ENCODE measurements at places on chromosomes 12 and 14.

DNA sequence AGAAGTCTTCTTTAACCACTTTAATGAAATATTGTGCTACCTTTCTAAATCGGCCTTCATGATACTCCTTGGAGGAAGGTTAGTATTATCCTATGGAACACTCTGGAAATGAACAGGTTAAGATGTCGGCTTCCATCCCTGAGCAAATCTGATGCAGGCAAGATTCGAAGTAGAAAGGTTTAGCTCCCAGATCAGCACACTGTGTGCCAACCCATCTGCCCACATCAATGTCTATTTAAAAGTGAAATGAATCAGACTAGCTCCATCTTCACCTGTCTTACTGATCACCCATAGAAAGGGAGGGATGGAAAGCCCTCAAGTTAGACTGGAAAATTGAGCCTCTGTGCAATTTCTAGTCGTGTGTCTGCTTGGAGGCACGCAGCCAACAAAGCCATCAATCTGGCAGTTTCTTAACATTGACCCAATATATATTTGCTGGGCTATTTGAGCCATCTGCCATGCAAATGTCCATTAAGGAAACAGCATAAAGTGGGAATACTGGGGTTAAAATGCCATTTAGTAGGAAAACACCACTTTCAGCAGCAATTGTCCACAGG, 506.1 kb downstream of the RMST start:
- no peak for DNase-seq

DNA sequence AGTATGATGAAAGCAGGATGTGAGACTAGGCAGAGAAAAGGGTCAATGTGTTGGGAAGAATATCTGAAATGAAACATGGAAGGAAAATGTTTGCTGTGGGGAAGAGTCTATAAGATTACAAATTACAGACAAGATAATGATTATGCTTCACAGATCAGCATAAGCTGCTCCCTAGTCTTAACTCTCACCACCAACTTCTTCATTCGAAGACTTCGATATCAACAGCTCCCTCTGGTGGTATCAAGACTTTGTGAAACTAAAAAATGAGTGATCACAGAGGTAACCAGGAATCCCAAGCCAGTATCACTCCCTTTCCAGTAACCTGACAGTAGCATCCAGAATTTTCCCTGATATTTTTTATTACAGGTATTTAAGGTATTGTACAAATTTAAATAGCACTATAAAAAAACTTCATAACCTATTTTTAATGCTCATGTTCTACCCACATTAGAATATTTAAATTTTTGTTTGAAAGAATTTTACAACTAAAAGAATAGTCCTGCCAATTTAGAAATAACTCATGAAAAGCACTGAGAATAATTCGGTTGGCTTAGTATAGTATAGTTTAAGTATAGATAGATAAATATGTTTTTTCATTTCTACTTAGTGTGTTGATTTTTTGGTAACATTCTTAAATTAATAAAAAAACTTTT, 84.4 kb downstream of the C2CD5 start:
- peak; percentile 27 for DNase-seq

- DNase-seq, result no peak
Observed at GRCh38 chr12:125015680-125016310, 22.4 kb downstream of the BRI3BP start.

DNA sequence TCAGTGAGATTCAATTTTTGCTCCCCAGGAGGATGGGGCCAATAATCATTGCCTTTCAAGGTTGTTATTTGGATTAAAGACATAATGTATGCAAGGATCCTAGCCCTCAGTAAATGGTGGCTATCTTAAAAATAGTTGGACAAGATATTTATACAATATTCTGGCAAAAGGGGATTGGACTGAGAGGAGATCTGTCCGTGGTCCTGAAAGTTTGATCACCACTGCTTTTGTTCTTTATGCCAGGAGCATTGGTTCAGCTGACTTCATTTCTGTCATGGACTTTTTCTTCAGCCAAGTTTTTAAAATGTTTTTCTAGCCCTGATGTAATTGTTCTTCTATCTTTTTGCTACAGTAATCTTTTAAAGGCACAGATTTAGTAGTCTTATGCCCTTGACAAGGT, 70.2 kb upstream of the TCL1A start:
- DNase-seq, result no peak
